MV-4-11 (cell line): ENCODE measurements at places on chromosomes 16 and 17.

GRCh38 chr16:84821728-84822689 lies 2.2 kb downstream of the CRISPLD2 start:
- no peak for DNase-seq

- no peak for DNase-seq
Measured at GRCh38 chr17:29757788-29758187, 135.1 kb upstream of the CORO6 start.

DNA sequence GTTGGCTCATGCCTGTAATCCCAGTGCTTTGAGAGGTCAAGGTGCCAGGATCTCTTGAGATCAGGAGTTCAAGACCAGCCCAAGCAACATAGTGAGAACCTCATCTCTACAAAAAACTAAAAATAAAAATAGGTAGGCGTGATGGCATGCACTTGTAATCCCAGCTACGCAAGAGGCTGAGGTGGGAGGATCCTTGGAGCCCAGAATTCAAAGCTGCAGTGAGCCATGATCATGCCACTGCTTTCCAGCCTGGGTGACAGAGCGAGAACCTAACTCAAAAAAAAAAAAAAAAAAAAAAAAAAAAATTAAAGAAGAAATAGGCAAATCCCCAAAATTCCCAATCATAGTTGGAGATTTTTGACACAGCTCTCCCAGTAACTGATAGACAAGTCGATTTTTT lies 32.2 kb upstream of the SRCIN1 start:
- no peak for DNase-seq

- DNase-seq, result peak; percentile 72
Measured at GRCh38 chr17:1365445-1366039, 34.5 kb downstream of the YWHAE start.

DNA sequence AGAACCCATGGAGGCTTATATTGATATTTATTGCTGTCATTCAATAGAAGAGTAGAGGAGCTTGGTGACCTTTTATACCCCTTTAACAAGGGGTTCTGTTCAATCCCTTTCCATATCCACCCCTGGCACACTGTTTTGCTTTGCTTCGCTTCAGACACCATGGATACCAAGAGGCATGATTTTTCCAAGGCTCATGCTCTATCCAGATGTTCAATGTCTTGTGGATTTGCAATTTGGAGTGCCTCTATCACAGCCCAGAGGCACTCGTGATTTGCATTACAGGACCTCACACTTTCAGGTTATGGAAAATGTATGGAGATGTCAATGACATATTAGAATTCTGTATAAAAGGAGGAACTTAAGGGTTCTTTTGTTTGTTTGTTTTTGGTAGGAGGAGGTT lies 21.5 kb downstream of the CFAP20 start:
- DNase-seq, result no peak

GRCh38 chr17:58382108-58382871 lies 30.3 kb upstream of the SUPT4H1 start:
- no peak for DNase-seq

DNA sequence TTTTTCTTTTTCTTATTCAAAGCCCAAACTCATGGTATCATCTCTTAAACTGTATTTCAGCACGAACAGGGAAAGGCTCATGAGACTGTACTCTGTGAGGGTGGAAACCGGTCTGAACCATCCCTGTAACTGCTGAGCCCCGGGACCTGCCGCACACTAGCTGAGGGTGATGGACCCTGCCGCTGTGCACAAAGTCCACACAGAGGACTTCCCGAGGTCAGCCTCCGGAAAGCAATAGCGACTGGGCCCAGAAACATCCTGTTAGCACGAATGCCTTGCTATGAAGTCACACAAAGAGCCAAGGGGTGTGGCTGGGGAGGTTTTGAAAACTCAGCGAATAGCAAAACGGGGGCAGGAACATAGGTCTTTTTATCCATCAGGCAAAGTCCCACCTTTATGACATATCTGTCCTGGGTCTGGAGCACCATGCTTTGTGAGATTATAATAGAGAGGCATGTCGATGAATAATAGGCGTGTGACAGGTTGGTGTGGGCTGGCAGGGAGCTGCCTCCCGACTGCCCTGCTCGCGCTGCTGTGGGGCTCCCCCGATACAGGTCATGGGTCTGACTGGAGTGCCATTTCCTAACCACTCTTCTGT lies 33.4 kb downstream of the CDK5R1 start:
- DNase-seq, result no peak

GRCh38 chr16:67433131-67433719 lies 2.3 kb downstream of the HSD11B2 start:
- DNase-seq, result no peak

DNA sequence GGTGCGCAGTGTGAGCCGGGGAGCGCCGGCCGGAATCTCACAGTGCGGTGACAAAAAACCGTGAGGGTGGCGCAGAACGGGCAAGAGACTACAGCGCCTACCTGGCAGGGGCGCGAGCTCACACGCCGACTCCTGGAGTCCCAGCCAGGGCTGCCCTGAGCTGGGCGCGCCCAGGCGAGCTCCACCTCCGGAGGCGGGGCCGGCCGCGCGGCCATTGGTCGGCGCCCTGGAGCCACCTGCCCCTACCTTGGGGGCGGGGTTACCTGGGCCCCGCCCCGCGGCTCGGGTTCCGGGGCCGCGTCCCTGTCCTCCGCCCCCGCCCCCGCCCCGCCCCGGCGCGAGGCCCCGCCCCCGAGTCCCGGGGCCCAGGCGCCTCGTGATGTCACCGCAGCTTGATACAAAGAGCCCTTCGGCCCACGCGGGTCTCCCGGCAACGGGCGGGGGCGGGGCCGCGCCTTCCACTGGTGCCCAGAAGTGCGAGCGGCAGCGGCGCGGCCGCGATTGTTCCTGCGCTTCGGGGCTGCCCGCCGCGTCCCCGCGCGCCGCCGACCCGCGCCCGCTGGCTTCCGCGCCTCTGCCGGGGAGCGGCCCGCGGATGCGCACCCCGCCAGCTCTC lies 96.3 kb downstream of the RAB11FIP4 start:
- peak; percentile 60 for DNase-seq
